ENCODE measurements at places on chromosomes 16 and 17.

GRCh38 chr17:56121191-56122051 is 31.9 kb upstream of the ANKFN1 start:
- no peak for DNase-seq

DNA sequence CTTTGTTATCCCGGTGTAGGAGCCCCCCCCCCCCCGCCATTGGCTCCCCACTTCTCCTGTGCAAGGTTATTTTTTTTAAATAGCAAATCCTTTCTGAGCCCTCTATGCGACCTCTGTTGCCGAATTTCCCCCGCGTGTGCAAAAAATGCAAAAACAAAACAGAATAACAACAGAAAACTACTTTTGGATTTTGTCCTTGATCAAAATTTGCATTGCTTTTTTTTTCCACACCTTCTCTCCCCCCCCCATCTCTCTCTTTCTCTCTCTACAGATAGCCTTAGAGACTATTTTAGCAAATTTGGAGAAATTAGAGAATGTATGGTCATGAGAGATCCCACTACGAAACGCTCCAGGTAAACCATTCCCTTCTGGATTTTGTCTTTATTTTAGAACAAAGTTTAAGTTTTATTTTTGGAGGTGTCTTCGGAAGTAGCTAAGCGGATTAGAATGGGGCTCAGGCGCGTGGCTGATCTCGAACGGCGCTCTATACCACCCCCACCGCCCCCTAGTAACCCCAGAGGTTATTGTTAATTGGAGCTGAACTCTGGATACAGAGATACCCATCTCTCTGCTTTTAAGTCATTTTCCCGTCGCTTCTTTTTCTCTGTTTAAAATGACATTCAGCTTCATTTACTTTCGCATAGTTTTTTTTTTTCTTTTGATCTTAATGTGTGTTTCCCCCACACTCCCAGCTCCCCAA is 1.0 kb downstream of the MSI2 start:
- DNase-seq, result no peak

GRCh38 chr17:42428141-42428944 is 5.3 kb upstream of the CAVIN1 start:
- peak; percentile 95 for DNase-seq

DNA sequence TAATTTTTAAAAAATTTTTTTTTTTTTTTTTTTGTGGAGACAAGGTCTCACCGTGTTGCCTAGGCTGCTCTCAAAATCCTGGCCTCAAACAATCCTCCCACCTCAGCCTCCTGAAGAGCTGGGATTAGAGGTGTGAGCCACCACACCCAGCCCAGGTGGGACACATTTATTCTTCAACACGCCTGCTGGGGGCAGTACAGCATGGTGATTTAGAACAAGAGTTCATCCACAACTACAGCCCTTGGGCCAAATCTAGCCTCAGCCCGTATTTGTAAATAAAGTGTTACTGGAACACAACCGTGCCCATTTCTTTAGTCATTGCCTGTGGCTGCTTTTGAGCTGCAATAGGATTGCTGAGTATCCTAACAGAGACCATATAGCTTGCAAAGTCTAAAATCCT is 92.8 kb downstream of the KATNIP start:
- peak; percentile 47 for DNase-seq

- peak; percentile 10 for DNase-seq
These were observed 277.5 kb upstream of the MYOCD start for GRCh38 chr17:12388226-12388625.

- DNase-seq, result no peak
These were observed 59.1 kb upstream of the ELAC2 start for GRCh38 chr17:13076905-13077304.

- no peak for DNase-seq
These were observed 3.7 kb downstream of the CHMP1A start for GRCh38 chr16:89653656-89654295.

GRCh38 chr17:59400858-59401257 is 69.4 kb downstream of the YPEL2 start:
- DNase-seq, result no peak

- DNase-seq, result peak; percentile 25
These were observed 702 bp downstream of the TENT4B start for GRCh38 chr16:50153596-50154419.

GRCh38 chr16:84879569-84880487 is 60.0 kb downstream of the CRISPLD2 start:
- no peak for DNase-seq

DNA sequence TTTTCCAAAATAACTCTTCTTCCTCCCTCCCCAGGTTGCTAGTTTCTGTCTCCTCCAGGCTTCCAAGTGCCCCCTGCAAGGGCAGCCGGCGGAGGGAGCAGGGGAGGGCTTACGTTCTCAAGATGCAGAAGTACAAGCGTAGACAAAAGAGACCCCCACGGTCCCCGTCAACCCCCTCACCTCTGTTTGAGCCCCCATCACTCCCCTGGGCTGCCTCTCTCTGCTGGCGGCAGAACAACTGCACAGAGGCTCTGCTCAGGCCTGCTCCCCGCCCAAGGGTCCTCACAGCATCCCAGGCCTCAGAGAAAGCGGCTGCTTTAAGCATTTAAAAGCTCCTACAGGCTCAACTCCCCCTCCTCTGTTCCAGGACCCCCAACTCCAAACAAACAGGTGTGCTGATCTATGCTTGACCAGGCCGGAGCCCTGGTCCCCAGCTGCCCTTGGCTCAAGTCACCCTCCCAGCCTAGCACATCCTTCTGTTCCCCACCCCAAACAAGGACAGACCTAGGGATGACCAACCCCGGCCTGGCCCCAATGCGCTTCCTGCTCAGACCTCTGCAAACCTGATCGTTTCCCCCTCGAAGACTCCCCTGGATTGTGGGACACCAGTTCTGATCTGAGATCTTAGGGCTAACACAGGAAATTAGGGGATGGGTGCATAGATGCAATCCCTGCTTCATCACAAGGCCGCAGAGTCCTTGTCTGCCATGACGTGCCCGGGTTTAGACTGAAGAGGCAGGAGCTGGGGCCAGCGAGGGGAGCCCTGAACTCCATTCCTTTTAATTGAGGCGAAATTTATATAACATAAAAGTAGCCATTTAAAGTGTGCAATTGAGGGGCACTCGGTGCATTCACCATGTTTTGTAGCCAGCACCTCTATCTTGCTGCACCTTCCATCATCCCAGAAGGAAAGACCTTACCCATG is 17.2 kb upstream of the RBFOX3 start:
- DNase-seq, result no peak

- no peak for DNase-seq
These were observed 41.4 kb upstream of the CLEC18A start for GRCh38 chr16:69909760-69910159.

- DNase-seq, result no peak
These were observed 57.1 kb downstream of the BRIP1 start for GRCh38 chr17:61806081-61806828.

DNA sequence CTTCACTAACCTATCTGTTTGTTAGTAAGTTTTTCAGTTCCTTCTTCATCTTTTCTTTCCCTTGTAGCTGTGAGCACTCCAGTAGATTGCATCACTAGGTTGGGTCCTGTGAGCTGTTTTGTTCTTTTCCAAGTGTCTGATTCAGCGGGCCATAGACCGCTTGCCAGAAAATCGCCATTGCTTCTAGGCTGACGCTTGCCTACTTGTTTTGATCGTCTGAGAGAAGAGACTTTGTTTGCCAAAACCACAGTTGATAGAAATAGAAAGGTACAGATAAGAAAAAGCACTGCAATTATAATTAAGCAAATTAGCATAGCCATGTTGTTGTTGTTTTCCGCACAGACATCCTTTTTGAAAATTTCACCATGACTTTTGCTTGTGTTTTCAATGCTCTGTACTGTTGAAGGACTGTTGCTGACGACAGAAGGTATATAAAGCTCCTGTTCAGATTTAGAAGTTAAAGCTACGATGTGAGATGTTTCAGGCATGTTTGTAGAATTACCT is 3.1 kb downstream of the EVI2A start:
- peak; percentile 90 for DNase-seq

DNA sequence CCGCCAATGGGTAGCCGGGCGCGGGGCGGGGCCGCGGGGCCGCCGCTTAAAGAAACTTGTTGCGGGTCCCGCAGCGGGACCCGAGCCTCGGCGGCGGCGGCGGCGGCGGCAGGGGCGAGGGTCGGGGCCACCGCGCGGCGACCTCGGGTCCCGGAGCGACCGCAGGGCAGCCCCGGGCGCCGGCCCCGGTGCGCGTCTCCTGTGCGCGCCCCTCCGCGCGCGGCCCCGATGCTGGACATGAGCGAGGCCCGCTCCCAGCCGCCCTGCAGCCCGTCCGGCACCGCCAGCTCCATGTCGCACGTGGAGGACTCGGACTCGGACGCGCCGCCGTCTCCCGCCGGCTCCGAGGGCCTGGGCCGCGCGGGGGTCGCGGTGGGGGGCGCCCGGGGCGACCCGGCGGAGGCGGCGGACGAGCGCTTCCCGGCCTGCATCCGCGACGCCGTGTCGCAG is at the start of gene SOX8:
Gene SOX8 (plus strand): TSS at position 76 of the 450 bp plus-strand sequence. CDS start 153 bp downstream, at position 229.
- no peak for DNase-seq

DNA sequence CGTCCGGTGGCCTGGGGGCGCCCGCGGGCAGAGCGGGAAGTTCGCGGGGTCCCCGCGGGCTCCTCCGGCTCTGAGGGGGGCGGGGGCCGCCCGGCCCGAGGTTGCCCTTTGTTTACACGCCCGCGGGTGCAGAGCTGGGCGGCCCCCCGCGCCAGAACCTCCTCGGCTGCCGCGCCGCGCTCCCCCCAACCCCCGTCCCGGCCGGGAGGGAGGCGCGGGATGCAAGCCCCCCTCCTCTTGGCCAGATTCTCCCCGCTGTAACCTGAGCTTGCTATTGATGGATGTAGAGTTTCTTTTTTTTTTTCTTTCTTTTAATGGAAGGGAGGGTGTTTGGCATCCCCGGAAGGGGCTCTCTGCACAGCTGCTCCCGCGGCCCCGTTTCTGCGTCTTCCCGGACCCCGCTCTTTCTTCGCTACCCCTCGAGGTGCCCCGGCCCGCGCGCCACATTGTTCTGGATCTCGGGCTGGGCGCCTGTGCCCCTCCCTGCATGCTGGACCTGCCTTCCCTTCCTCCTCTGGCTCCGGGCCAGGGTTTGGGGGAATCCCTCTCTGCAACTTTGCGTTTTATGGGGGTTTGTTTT is 646 bp downstream of the CBX2 start:
- DNase-seq, result no peak

- DNase-seq, result no peak
These were observed 137.5 kb downstream of the NTN1 start for GRCh38 chr17:9158544-9159452.

GRCh38 chr17:80774643-80775281 is 216.9 kb upstream of the CHMP6 start:
- DNase-seq, result no peak

DNA sequence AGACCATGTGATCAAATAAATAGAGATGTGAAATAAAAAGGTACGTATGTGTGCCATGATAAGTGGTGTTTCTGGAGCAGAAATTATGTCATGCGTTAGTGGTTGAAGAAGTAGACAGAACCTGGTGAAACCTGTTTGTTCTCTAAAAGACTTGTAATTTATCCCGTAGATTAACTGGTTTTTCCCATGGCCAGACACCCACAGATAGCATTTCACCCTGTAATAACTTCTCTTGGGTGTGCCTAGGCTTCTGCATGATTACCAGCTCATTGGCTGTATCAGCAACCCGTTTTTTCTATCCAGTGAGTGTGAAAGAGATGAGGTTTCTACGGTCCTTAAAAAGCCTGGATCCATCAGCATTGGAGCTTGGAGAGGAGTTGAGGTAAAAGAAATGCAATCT is 471.3 kb downstream of the NPIPA7 start:
- no peak for DNase-seq

- DNase-seq, result no peak
These were observed 420.9 kb downstream of the SHISA9 start for GRCh38 chr16:13322336-13322735.

- DNase-seq, result peak; percentile 46
These were observed 785 bp downstream of the NME3 start for GRCh38 chr16:1770328-1771187.

DNA sequence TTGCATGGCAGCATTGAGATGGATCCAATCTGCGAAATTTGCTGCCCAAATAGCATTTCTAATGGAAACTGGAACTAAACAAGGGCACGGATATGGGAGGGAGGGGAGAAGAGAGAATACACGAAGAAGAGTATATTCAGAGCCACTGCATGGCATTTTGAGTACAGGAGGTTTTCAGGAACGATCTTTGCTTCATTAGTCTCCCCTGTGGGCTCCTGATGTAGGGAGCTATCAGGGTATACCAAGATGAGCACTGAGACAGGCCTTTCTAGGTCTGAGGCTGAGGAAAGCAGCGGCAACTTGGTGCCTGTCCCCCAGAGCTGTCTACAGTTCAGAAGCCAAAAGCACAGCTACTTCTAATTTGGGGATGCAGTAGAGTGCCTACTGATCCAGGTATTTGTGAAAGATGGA is 257.7 kb upstream of the PMFBP1 start:
- DNase-seq, result no peak

DNA sequence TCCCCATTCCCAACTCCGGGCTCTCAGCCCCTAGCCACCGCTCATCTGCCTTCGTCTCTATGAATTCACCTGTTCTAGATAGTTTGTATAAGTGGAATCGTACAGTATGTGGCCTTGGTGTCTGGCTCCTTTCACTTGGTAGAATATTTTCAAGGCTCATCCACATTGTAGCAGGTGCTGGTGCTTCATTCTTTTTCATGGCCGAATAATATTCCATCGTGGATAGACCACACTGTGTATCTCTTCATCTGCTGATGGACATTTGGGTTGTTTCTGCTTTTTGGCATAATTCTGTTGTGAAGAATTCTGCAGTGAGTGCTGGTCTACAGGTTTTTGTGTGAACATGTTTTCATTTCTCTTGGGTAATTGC is 324.2 kb downstream of the SEC14L1 start:
- DNase-seq, result no peak

DNA sequence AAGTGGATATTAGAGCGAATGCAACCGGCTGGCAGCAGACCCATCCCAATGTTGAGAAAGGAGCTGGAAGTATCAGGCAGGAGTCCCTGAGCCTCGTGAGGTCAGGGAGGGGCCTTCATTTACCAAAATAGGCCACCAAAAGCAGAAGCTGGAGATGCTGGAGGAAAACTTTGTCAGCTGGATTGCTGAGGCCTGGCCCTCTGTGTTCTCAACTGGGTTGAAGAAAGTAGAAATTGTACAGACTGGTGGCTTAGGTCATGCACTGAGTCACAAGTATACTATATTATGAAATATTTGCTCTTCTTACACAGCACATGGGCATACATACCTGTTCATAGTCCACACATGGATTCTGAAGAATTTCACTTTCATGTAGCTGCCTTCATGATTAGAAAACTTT is 23.2 kb upstream of the TEKT3 start:
- no peak for DNase-seq

- DNase-seq, result no peak
These were observed 37.8 kb upstream of the CSNK2A2 start for GRCh38 chr16:58235663-58236062.

GRCh38 chr17:75979705-75980187 is 706 bp downstream of the TEN1 start:
- DNase-seq, result no peak
